ENCODE measurements at places on chromosomes 11 and 22.

GRCh38 chr22:47125603-47126002 lies 363.2 kb downstream of the TBC1D22A start:
- DNase-seq: no peak

DNA sequence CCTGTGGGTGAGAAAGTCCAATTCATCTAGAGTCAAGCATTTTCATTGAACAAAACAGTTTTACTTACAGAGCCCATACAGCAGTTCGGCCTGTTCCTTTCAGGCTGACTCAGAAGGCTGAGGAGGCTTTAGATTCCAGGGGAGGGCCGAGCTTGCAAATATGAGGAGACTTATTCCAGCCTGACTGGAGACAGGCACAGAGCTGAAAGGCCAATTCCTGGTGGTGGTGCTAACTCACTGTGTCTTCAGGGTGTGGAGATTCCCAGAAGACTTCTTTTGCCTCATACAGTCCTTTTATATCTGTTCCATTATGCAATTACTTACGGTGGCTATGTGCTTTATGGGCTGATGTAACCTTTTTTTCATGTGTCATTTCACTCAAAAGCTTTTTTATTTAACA lies at the start of gene OR51E2:
OR51E2 (minus strand) TSS at position 269 of the 400 bp plus-strand sequence. CDS start 15,142 bp downstream, outside the sequence.
- no peak for DNase-seq

DNA sequence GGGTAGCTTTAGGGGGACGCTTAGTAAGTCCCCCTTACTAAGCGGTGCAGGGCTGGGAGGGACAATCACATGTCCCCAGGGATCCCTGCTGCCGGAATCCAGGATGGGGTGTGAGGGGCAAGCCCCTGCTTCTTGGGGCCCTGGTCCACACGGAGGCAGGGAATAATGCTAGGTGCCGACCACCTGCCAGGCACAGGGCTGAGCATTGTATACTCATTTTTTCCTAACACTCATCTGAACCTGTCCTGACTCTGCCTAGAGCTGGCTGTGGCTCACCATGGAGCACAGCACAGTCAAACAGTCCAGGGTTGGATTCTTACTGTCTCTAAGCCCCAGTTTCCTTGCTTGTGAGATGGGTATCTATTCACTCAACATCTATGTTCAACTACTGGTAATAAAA lies 1.4 kb upstream of the LTBP3 start:
- DNase-seq: no peak

DNA sequence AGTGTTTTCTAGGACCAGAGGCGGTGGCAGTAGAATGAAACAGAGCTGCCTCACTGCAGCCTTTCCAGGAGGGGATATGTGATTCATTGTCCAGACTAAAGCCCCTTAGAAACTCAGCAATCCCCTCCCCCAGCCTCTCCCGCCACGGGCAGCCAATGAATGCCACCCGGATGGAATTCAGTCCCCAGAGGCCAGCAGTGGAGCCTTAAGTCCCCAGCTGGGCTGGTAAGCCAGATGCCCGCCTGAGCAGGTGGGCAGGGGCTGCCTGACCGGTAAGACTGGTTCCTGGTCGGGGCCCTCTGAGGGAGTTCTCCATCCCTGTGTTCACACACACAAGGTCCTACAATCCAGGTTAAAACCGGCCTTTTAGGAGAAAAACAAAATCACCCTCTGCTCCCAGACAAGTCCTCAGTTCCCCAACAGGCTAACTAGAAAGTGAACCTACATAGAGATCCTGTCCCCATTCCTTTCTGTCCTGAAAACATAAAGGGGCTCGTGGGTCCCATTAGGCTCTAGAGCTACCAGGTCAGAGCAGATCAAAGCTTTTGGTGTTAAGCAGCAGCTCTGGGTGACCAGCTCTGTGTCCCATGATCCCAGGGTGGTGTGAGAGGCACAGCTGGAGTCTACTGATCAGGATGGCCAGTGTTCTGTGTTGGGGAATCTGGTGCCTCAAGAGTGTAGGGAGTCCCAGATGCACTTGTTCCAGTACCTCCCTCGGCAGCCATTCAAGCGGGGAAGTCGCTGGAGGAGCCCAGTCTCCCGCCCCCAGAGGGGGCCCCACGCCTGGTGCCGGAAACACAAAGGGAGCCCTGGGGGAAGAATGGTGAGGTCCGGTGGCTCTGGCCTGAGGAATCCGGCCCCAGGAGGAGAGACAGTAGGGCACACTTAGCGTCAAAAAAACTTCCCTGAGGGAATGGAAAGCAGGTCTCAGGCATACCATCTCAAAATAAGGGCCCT lies 2.6 kb downstream of the PATZ1 start:
- no peak for DNase-seq

DNA sequence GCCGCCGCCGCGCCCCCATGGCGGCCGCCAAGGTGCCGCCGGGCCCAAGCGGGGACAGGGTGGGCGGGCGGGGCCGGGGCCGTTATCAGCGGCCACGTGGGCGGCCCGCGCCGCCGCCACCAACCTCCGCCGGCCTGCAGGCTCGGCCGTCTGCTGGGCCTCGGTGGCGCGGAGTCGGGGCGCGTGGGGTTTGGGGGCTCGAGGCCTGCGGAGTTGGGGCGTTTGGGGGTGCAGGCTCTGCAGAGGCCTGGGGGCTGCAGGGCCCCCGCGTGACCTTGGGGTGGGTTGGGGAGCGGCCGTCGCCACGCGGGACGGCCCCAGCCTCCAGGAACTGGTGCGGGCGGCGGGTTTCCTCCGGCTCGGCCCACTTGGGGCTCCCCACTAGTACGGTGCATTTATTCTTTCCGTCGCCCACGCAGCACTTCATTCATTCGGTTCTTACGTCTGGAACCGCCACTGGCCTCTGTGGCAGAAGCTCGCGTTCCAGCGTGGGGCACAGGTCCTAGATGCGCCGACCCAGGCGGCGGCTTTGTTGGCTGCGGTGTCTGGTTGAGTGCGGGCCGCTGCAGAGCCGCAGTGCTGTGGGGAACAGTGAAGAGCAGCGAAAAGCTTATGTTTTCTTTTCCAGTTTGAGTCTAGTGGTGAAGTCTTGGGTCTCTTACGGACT lies 740 bp upstream of the TRMT2A start:
- DNase-seq: peak; percentile 51
